ENCODE measurements at places on chromosomes 2 and 18.

- DNase-seq, result no peak
Observed at GRCh38 chr2:167946441-167946841, 301.0 kb downstream of the STK39 start.

GRCh38 chr18:32435631-32436500 lies 34.8 kb downstream of the GAREM1 start:
- no peak for DNase-seq

- no peak for DNase-seq
Observed at GRCh38 chr18:22324191-22325131, 93.3 kb downstream of the CTAGE1 start.

- no peak for DNase-seq
Observed at GRCh38 chr2:218557941-218558340, 10.2 kb downstream of the USP37 start.

All from activated effector memory CD4-positive, alpha-beta T cell treated with Interleukin-2 at 50 U/mL for 16 hours (primary cell).